ENCODE measurements at places on chromosomes 12 and 14. TPM values are rescaled to one million over a fixed set of nuclear protein-coding genes. Genes with fewer than 3 reads are reported as not detected.

The OR4K15 gene
- total RNA-seq = not detected

The ZNF605 gene
- 14.2 TPM for total RNA-seq

The EML5 gene
- 0.86 TPM for total RNA-seq

The PIWIL1 gene
- total RNA-seq = not detected

The TESPA1 gene
- total RNA-seq = not detected

The PPP4R3A gene
- total RNA-seq = 43.5 TPM

The PLEK2 gene
- total RNA-seq = 4.5 TPM

The KRT85 gene
- not detected for total RNA-seq

The KRT78 gene
- not detected for total RNA-seq

The PROX2 gene
- total RNA-seq = under 0.01 TPM

The CIROP gene
- not detected for total RNA-seq

The EFS gene
- total RNA-seq = 7.8 TPM

The PTPN6 gene
- not detected for total RNA-seq

The SPIC gene
- not detected for total RNA-seq

The CATSPERB gene
- total RNA-seq = not detected

The NYNRIN gene
- total RNA-seq = 11.6 TPM

The PRH1 gene
- total RNA-seq = 30.2 TPM

The VRTN gene
- not detected for total RNA-seq

The RPGRIP1 gene
- total RNA-seq = not detected

The ART4 gene
- under 0.01 TPM for total RNA-seq
